ENCODE measurements at places on chromosomes 12 and 14.

DNA sequence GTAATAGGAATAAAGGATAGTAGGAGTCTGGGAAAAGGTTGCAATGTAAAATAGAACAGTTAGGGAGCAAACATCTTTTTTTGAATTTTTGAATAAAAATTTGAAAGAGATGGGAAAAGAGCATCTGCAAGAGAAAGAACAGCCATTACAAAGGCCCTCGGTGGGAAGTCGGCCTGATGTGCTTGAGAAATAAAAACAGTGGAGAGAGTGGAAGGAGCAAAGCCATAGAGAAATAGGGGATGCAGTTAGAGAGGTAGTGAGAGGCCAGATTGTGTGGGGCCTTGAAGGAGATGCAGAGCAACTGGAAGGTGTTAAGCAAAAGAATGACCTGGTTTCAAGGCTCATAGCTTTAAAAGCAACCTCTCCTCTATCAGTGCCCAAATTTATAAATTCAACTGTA is 409.8 kb downstream of the RERGL start:
- no peak for DNase-seq

DNA sequence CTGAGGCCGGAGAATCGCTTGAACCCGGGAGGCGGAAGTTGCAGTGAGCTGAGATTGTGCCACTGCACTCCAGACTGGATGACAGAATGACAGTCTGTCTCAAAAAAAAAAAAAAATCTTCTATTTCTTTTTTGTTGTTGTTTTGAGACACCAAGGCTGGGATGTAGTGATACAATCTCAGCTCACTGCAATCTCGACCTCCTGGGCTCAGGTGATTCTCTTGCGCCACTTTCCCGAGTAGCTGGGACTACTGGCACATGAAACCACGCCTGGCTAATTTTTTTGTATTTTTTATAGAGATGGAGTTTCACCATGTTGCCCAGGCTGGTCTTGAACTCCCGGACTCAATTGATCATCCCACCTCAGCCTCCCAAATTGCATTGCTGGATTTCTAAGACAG is 7.3 kb upstream of the SNRNP35 start:
- DNase-seq, result no peak

DNA sequence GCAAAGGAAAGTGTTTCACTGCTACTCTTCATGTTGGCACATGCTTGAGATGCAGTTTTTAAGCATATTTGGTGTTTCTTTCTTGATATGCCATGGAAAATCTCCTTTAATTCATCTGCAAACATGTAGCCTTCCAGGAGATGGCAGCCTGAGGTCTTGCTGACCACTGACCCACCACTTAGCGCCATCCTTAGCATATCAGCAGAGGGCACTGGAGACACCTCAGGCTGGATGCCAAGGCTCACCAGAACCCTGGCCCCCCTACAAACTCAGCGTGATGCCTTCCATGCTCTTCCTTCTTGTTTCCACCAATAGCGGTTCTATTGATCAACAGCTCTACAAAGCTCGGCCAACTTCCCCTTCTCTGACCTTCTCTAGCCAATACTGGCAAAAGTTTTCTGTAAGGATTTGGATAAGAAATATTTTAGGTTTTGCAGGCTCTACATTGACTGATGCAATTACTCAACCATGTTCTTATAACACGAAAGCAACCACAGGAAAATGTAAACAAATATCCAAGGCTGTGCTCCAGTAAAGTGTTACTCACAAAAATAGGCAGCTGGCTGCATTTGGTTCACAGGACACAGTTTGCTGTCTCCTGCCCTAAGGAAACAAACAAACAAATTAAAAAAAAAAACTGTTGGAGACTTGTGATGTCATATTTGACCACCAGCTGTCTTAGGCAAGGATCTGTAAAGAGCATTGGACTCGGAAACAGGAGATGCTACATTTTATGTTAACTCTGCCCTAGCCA is 209.7 kb downstream of the SLC15A4 start:
- DNase-seq, result no peak

GRCh38 chr14:105495101-105495989 is 4.3 kb downstream of the TEDC1 start:
- DNase-seq, result no peak

- no peak for DNase-seq
These were observed 219.4 kb downstream of the CNTN1 start for GRCh38 chr12:40911676-40912075.

DNA sequence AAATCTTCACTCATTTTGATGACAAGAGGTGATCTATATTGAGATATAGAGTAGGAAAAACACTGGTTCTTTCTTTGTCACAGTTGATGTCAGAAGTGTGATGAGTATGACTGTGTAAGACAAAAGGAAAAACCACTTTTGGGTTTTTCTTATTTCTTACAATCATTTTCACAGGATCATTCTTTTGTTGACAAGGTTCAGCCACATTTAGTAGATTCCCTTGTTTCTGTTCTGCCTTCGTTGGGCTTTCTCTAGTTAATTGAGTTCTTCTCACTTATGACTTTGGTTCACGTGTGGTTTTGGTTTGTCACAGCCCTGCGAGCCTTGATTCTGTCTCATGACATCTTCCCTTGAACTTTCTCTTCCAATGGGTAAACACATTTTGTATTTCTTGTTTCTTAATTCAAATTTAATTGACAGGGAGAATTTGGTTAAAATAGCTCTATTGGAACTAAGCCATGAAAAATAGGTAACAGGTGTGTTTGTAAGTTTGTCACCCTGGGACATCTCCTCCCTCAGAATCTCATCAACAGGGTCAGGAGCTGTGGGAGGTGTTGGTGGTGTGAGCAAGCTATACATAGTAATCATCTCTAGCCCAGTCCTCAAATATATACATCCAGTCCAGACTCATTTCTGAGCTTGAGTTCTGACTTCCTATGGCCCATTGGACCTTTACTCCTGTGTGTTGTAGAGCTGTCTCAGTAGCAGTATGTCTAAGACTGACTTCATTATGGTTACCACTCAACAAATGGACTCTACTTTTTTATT is 255.3 kb downstream of the BMP4 start:
- DNase-seq, result no peak

DNA sequence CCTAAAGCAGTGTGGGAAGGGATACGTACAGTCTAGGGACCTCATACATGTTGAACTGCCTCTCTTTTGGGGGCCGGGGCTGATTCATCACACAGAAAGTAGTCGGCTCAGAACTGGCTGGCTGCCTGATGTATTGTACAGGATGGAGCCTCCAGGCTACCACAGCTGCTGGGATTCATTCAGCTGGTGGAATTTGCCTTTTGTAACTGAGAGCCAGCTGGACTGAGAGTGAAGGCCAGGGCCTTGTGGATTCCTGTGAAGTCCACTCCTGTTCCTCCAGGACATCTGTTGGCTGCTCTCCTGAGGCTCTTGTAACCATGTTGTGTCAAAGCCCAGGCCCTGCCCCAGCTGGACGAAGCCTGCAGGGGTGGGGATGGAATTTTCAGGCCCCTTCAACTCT is 116.3 kb upstream of the PRICKLE1 start:
- DNase-seq, result no peak

GRCh38 chr14:76100236-76100635 is 51.5 kb upstream of the GPATCH2L start:
- no peak for DNase-seq

GRCh38 chr14:76900682-76901081 is 74.5 kb downstream of the LRRC74A start:
- no peak for DNase-seq

DNA sequence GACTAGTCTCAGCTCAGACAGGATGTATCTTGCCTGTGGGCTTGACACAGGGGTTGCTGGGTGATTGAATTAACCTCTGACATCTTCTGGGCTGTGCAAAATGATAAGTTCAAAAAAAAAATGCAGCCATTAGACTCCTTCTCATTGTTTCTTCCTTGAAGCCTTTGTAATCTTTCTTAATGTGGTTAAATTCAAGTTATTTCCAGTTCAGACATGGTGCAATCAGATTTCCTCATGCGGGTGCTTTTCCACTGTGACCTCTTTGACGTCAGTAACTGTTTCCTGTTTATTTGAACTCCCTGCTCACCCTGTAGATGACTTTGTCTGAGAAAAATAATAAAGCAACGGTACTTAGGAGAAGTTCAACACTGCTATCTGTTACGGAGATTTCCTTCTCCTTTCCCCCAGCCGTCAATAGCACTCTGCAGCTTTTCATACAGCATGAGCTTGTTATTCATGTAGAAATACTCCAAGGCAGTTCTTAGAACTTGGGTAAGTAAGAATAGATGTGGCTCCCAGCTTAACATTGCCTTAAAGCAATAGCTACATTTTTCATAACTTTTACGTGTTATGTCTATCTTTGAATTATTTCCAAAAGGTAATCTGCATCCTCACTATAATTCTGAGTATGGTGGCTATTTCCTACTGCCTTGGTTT is 155.5 kb downstream of the PRKCH start:
- no peak for DNase-seq

GRCh38 chr14:48973151-48973550 is 613.0 kb downstream of the RPS29 start:
- DNase-seq, result no peak

DNA sequence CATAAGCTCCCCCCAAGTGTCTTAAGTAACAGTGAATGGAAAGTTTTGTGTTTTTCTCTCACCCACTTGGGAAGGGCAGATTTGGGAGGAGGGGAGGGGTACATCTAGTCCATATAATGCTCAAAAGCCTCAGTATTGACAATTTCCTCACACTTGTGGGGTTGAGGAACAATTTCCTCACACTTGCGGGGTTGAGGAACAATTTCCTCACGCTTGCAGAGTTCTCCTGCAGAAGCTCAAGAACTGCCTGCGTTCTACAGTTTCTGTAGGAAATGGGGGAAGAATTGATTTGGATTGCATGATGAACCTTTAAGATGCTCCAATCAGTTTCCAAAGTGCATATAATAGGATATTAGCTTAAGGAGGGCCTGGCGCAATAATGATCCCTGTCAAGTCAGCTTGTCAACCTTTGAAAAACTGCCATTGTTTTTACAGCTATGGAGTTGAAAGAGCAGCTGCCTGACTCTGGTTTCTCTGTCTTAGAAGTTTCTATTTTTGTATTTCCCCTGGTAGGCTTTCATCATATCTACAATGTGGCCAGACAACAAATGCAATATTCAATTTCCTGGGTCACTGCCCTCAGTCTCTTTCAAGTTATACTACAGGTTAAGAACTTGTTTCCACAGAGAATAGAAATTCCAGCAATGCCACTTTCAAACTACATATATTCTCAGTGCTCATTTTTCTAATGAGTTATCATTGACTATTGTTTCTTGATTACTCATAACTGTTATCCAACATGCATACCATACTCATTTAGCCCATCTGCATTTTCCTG is 66.5 kb downstream of the PLEKHG7 start:
- DNase-seq, result no peak

DNA sequence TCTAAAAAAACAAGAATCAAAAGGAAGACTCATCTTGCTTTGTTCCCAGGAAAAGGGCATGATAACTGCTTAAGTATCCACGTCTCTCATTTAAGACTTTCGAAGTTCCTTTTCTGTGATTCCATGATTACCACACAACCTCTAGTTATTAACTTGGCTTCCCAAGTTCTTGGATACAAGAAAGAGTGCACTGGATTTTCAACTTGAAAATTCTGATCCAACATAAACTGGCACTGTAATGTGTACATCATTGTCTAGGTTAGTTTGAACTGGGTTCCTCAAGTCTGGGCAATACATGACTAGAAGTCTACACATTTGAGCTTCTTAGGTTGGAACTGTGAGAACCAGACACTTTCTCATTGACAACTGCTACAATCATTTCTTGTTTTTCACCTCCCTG is 1.6 kb downstream of the KLHL28 start:
- no peak for DNase-seq

- no peak for DNase-seq
These were observed 26.6 kb downstream of the RASSF3 start for GRCh38 chr12:64636856-64637255.

DNA sequence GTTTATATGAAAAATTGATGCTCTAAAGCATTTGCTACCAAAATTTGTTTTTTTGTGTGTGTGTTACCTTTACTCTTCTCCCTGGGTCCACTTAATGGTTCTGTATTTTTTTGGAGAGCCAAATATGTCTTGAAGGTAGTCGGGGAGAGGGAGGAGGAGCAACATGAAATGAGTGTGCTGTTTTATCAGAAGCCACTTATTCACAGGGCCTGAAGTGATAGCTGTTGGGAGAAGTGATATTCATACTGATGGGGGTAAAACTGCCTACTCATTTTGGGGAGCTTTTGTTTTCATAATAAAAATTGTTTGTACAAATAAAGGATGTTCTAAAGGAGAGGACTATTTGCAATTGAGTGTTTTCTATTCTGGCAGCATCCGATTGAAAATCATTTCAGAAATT is 29.2 kb downstream of the CRADD start:
- DNase-seq, result no peak

DNA sequence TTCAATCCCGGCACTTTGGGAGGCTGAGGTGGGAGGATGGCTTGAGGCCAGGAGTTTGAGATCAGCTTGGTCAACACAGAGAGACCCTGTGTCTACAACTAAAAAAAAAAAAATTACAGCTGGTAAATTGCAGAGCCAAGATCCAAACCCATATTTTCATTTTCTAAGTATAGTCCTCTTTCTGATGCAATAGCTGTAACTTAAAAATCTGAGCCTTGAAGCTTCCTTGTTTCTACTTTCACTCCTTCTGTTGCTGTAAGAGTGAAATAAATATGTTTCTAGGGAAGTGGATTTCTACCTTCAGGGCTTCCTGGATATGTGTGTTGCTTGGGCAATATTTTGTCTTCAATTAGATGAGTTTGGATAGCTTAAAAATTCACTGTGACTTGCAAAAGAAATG is 42.0 kb upstream of the PRICKLE1 start:
- DNase-seq, result no peak

DNA sequence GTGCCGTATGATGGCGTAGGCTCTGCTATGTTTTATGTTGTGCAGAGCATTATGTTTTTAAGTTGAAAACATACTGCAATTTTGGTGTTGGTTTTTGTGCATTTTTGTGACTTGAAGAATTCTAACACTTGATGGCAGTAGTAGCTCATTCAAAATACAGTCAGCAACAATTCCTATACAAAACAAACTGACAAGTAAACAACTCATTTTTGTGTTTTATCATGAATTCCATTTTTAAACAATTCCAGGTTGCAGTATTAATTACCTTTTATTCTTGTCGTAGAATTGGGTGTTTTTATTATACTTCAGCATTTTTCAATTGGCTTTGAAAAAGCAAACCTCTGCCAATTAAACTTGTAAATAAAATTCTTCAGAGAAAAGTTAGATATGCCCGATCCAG is 4.1 kb upstream of the CCER1 start:
- no peak for DNase-seq

DNA sequence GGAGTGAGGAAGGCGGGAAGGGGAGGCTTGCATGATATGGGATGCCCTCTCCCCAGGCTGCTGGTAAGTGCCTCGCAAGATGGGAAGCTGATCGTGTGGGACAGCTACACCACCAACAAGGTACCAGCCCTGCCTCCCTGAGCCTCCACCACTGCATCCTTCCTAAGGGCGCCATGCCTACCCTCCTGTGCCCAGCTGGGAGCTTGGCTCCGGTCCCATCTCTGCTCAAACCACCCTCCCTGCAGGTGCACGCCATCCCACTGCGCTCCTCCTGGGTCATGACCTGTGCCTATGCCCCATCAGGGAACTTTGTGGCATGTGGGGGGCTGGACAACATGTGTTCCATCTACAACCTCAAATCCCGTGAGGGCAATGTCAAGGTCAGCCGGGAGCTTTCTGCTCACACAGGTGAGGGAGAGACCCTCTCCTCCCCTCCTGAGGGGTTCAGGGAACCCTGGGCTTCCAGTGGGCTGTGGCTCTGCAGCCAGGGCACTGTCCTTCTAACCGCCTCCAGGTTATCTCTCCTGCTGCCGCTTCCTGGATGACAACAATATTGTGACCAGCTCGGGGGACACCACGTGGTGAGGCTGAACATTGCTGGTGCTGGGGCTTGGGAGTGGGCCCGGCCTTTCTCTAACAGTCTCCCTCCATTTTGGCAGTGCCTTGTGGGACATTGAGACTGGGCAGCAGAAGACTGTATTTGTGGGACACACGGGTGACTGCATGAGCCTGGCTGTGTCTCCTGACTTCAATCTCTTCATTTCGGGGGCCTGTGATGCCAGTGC is 2.6 kb downstream of the GNB3 start:
- DNase-seq, result no peak
